ENCODE measurements at places on chromosomes 12 and 14. TPM values are rescaled to one million over a fixed set of nuclear protein-coding genes. Genes with fewer than 3 reads are reported as not detected.

CRY1 gene
- polyA plus RNA-seq, result 10.0 TPM

IFT43 gene
- 41.6 TPM for polyA plus RNA-seq

GLT1D1 gene
- polyA plus RNA-seq, result not detected

FAM161B gene
- polyA plus RNA-seq, result 1.5 TPM

PRICKLE1 gene
- 3.5 TPM for polyA plus RNA-seq

TRHDE gene
- 0.12 TPM for polyA plus RNA-seq

TBX5 gene
- polyA plus RNA-seq, result not detected

GARIN6 gene
- polyA plus RNA-seq, result not detected

DACT1 gene
- 0.19 TPM for polyA plus RNA-seq

FAIM2 gene
- not detected for polyA plus RNA-seq

TTLL5 gene
- polyA plus RNA-seq, result 14.0 TPM

HOXC13 gene
- polyA plus RNA-seq, result 5.6 TPM

ACVRL1 gene
- not detected for polyA plus RNA-seq

TAS2R20 gene
- polyA plus RNA-seq, result 0.43 TPM

ZNF26 gene
- 5.2 TPM for polyA plus RNA-seq

AQP6 gene
- polyA plus RNA-seq, result 0.57 TPM

GPRC5D gene
- 0.32 TPM for polyA plus RNA-seq

MEG3 gene
- polyA plus RNA-seq, result 5.6 TPM

TMTC1 gene
- 3.7 TPM for polyA plus RNA-seq

ADCY6 gene
- 13.2 TPM for polyA plus RNA-seq

NRL gene
- polyA plus RNA-seq, result 0.29 TPM

MGAT2 gene
- 27.9 TPM for polyA plus RNA-seq

OTOGL gene
- polyA plus RNA-seq, result 0.08 TPM

GZMB gene
- 0.08 TPM for polyA plus RNA-seq

CPNE8 gene
- polyA plus RNA-seq, result 13.9 TPM

SLC17A8 gene
- not detected for polyA plus RNA-seq

MPHOSPH9 gene
- 6.7 TPM for polyA plus RNA-seq
